NK-92 treated with Interleukin-12 subunit alpha and Interleukin-12 subunit beta, amount 100 ng/mL, for 24 hours (cell line): ENCODE measurements at places on chromosomes 1 and 21.
A peak's percentile ranks its signal among the peaks of the same experiment; 100 is the strongest.

DNA sequence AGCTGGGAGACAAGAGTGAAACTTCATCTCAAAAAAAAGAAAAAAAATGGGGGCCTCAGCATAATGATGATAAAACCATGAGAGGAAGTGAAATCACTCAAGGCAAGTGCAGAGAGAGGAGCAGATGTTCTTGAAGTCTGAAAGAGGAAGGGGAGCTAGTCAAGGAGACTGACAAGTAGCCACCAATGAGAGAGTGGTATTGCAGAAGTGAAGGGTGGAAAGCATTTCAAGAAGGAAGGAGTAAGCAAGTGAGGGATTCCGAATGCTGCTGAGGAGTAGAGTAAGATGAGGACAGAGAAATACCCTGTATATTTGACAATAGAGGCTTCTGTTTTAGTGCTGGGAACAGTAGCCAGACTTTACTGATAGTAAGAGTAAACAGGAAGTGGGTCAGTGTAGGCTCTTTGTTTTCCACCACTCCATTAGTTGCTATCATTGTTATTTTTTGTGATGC is 2.9 kb downstream of the TATDN3 start:
- no peak for DNase-seq

DNA sequence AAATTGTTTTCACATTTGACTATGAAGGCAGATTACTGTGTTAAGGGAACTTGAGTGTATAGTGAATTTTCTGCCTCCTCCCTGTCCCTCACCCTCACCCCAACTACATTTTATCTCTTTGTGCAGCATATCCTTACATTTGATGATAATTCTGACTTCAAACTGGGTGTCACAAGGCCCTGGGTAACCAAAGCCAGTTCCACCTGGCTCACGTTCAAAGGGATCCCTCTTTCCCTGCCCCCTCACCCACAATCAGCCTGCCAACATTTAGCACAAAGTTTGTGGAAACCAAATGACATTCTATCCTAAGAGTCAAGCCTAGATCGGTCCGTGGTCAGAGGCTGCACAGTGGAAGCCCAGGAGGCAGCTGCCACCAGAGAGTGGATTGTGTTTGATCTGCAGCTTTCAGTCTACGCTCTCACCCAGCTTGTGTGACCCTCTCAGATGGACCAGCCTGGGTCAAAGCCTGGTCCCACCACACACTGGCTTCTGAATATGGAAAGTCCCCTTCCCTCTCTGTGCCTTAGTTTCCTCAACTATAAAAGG is 10.3 kb downstream of the KIAA0040 start:
- no peak for DNase-seq

GRCh38 chr1:184556665-184557064 is 169.8 kb downstream of the C1orf21 start:
- no peak for DNase-seq

GRCh38 chr1:156098784-156099183 is 15.7 kb upstream of the LMNA start:
- DNase-seq: no peak

- no peak for DNase-seq
Observed at GRCh38 chr21:41703857-41704501, 62.9 kb downstream of the RIPK4 start.

DNA sequence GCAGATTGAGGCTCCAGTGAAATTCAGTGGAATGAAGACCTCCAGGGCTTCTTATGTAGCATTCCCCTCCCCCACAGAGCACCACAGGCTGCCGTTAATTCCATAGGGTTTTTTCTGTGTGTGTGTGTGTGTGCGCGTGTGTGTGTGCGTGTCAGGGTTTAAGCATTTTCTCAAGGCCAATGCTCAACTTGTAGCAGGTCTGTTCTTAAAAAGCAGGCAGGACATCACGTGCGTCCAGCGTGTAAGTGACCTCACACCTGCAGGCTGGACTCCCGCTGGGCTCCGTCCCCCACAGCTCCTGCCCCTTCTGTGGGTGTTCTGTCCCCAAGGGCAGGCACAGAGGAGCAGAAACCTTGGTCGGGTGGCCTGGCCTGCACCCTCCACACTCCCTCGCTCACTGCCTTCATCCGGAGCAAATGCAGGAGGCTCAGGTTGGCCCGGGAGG is 5.3 kb downstream of the PRDM16 start:
- DNase-seq: no peak

DNA sequence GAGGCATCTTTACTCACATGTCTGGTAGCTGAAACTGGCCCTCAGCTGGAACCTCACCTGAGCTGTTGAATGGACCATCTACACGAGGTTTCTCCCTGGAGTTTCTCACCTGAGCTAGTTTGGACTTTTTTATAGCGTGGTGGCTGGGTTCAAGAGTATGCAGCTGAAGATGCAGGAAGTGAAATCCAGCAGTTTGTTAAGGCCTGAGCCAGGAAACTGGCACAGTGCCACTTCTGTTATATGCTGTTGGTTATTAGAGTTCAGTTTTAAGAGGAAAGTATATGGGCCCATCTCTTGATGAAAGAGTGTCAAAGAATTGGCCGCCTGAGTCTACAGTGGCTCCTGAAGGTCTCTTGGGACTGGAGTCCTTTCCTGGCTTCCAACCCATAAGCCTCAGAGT is 35.6 kb downstream of the STUM start:
- no peak for DNase-seq

GRCh38 chr21:22710721-22711120 is 1712.5 kb downstream of the NCAM2 start:
- no peak for DNase-seq

- DNase-seq: no peak
Observed at GRCh38 chr1:82160903-82161302, 360.2 kb downstream of the ADGRL2 start.

DNA sequence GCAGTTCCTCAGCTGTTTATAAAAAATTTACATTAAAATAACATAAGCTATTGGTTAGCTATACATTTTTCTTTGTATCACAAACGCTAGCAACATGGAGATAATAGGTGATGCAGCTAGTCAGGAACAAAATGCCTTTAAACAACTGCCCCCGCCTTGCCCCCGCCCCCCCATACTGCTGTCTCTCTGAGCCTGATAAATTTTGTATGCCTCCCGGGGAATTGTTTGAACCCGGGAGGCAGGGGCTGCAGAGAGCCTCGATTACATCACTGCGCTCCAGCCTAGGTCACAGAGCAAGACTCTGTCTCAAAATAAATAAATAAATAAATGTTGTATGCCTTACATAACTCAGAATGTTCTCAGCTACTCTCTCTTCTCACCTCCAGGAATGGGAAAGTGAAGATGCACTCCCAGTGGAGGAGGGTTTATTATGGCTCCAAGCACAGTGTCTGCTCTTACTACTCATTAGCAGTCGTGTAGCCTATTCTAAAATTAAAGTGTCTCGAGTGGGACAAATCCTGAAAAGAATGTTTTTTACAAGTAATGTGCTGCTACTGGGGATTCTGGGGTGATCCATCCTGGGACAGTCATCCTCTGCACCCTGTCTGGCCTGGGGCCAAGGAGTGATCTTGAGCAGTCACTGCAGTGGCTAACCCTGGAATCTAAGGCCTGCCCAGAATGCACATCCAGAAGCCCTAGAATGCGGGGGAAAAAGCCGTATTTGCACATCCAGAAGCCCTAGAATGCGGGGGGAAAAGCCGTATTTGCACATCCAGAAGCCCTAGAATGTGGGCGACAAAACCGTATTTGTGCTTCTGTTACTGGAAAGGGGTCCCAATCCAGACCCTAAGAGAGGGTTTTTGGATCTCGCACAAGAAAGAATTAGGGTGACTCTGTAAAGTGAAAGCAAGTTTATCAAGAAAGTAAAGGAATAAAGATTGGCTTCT is 39.4 kb upstream of the ZNF496 start:
- no peak for DNase-seq

GRCh38 chr21:25734654-25734903 is 125 bp downstream of the ATP5PF start:
- DNase-seq: no peak

DNA sequence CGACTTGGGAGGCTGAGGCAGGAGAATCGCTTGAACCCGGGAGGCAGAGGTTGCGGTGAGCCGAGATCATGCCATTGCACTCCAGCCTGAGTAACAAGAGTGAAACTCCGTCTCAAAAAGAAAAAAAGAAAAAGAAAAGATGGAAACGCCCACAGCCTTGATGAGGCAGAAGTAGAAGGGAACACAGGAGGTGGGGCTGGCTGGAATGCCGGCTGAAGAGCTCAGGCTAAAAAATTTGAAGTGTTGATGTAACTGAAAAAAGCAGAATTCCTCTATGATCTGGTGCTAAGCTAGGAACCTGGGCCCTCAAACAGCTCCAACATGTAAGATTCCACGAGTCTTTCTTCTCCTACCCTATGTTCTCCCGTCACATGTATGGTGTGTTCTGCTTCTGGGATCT is 53.6 kb downstream of the SLC66A1 start:
- DNase-seq: no peak

DNA sequence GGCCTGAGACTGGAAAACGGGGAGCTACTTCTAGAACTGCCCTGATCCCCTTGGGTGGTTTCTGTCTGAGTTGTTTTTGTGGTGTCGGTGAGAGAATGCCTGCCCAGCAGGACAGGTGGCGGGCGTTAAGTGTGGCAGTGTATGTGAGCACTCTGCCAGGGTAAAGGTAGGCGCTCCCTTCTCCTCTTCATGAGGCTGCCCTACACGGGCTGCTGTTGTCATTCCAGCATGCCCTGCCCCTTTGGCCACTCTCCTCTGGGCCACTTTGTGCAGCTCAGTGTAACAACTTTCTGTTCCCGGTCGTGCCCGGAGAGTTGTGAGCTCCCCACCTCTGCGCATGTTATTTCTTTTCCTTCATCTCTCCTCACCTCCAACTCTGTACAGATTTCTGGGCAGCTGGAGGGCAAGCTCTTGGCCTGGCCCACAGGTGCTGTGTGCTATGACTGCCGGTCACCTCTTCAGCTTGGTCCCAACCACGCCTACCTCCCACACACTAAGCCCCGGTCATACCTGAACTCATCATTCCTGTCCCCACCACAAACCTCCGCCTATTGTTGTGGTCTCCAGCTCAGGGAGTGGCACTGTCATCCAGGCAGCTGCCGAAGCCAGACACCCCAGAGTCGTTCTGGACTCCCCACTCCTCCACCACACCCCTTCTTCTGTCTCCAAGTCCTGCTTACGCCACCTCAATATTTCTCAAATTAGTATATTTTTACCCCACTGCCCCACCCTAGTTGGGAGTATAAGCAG is 69.0 kb downstream of the GADD45A start:
- no peak for DNase-seq

GRCh38 chr1:147664206-147664605 is 6.1 kb downstream of the ACP6 start:
- no peak for DNase-seq

DNA sequence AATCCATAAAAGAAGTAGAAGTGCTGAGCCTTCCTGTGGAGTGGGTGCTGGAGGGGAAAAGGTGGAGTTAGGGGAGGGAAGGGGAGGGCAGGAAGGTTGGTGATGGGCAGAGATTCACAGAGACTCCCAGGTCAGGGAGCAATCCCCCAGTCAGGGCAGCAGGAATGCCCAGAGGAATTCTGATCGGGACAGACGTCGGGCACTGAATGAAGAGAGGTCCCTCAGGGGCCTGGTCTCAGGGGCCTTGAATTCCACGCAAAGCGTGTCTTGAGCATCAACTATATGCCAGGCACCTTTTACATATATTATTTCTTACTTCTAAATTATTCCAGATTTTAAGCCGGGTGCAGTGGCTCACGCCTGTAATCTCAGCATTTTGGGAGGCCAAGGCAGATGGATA is 7.2 kb upstream of the PADI1 start:
- DNase-seq: no peak

GRCh38 chr1:121546830-121547591 is 362.2 kb downstream of the SRGAP2C start:
- DNase-seq: no peak

DNA sequence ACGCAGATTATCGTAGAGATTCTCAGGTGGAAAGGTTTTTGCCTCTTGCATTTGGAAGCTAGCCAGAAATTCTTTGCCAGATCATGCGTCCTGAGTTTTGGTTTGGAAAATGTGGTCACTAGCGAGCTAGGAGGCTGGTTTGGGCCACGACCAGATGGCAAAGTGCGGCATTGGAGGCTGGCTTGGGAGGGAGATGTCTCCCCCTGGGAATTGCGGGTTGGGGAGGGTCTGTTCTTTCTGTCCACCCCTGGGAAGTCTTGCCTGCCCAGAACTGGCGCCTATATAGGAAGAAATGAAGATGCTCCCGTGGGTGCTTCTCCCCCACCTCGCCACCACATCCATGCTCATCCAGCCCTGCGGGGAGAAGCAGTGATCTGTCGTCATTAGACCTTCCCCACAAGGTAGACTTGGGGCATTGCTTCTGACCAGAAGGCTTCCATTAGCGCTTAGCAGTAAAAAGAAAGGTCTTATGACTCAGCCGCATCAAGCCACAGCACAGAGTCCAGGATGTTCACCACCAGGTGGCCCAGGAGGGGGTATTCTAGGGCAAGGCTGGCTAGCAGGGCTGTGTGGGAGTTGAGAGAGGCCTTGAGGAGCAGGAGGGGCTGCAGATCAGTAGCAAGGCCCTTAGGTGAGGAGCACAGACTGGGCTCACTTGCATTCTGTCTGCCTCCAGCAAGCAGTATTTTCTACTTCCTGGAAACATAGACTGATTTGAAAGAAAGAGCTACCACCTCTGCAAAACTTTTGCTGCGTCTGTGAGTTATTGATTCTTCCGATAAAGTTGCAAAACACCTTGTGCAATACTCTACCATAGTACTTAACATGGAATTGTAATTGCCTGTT is 1.5 kb upstream of the PTP4A2 start:
- peak; percentile 82 for DNase-seq

- no peak for DNase-seq
Observed at GRCh38 chr1:212952641-212952976, 2.3 kb downstream of the VASH2 start.

DNA sequence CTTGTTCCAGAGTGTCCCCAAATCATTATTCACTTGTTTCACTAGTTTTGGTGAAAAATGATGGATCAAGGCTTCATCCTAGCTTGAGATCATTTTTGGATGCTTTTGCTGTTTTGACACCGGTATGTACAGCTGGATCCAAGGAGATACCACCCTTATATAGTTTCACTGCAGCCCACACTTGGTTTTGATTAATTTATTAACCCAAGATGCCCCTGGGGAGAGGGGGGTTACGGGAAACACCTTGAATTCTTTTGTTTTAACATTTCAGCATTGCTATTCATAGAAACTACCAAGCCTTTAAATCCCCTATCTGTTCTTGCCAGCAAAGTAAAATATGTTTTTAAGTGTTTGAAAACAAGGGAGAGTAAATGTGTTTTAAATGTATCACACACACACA is 457.7 kb upstream of the RUNX1 start:
- no peak for DNase-seq

DNA sequence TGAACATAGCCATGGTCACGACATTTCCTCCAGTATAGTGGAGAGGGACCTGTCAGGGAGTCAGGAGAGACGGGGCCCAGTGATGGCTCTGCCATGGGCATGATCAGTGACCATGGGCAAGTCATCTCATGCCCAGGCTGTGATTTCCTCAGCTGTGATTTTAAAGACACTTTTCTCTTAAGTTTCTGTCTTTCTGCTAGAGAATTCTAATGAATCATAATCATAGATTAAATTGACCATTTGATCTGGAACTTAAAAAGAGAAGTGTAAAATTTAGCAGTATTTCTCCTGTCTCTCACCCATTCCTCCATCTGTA is 112.7 kb downstream of the USP25 start:
- DNase-seq: no peak

DNA sequence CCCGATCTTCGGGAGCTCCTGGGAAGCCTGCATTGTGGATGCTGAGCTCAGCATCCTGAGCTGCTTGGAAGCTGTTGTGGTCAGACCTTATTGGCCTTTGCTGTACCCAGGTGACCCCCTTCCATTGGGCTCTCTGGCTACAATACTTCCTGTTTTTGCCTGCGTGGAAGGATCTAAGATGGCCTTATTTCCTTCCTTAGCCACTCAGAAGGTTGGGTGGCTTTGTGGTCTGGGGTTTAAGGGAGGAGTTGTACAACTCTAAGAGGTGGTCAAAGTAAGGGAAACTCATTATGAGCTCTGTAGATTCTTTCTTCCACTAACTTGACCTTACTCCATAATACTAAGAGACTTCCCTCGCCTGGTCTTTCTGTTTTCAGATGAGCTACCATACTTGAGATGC is 17.7 kb downstream of the PFKFB2 start:
- DNase-seq: no peak
